ENCODE measurements at places on chromosomes 16 and 17.

- DNase-seq = no peak
These were observed 1.5 kb downstream of the DLX3 start for GRCh38 chr17:49993423-49994060.

DNA sequence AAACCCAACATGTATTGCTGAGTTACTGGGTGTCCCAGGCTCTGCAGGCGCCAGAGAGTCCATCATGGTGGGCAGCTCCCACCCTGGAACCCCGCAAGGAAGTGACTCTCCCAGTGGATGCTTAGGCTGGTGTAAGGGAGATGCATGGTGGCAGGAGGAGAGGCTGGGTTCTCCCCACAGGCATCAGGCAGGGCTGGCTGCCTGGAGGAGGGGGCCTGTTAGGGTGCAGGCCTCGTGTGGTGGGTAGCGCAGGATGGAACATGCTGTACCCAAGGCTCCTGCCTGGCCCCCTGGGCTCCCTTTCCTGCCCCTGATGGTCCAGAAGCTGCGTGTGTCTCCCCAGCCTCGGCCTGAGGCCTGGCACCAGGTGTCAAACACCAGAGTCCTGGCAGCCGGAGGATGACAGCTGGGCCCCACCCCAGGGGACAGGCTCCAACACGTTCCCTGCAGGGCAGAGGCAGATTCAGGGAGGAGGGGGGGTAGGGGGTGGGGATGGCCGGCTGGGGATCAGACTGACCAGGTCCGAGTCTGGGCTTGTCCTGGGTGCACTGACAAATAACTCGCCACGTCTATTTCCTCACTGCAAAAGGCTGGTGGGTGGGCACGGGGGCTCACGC, 40.2 kb upstream of the CIBAR2 start:
- DNase-seq = no peak

GRCh38 chr17:77819497-77819896, 139.0 kb upstream of the TNRC6C start:
- no peak for DNase-seq

DNA sequence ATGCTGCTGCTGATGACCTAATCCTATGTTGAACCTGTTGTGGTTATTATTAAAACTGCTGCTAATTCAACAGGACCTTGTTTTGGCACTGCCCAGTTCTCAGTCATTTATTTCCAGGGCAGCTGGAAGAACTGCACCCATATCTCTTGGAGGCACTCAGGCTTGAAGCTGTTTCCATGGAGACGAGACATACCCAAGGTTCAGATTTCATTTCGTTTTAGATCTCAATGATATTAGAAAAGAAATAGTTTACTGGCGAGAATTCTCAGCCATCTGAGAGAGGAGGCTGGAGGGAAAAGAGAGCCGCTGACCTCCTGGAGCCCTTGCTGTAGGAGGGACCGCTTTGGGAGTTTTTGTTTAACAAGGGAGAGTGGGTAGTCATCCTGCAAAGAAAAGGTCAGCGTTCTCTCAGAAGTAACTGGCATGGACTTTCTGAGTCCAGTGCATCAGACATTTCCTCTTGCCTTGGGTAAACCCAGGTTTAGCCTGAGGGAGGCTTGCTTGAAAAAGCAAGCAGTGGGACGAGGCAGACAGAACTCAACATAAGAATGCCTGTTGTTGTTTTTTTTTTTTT, 75.4 kb downstream of the YPEL2 start:
- no peak for DNase-seq

- no peak for DNase-seq
These were observed 330.0 kb upstream of the DYNLRB2 start for GRCh38 chr16:80210787-80211186.

GRCh38 chr16:48054881-48055601, 100.8 kb downstream of the ABCC12 start:
- peak; percentile 51 for DNase-seq

DNA sequence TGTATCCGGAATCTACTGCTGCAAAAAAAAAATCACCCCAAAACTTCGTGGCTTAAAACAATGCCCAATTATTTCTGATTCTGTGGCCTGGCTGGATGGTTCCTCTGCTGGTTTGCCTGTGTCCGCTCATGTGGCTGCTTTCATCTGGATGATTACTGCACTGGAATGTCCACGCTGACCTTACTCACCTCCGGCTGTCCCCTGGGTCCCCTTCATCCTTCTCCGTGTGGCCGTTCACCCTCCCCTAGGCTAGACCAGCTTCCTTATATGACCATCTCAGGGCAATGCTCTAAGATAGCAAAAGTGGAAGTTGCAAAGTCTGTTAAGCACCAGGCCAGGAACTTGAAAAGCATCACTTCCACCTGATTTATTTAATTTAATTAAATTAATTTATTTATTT, 31.4 kb upstream of the SPNS2 start:
- no peak for DNase-seq

GRCh38 chr16:5442986-5443385, 345.4 kb upstream of the EEF2KMT start:
- DNase-seq = no peak

- no peak for DNase-seq
These were observed 11.6 kb downstream of the WNT9B start for GRCh38 chr17:46862949-46863348.

DNA sequence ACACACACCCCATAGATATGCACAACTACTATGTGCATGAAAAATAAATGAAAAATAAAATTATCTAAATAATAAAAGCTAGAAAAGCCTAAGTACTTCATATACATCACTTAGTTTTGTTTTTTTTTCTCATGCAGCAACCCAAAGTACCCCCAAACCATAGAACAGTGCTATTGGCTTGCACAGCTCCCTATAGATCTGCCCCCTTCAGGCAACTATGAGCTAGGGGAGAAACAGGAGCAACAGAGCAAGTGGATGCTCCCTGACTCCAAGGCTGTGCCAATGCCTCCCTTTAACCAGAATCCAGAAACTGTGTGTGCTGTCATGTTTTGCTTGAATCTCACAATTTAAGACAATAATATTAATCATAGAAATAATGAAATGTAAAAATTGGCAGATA, 605.5 kb downstream of the TOX3 start:
- no peak for DNase-seq

DNA sequence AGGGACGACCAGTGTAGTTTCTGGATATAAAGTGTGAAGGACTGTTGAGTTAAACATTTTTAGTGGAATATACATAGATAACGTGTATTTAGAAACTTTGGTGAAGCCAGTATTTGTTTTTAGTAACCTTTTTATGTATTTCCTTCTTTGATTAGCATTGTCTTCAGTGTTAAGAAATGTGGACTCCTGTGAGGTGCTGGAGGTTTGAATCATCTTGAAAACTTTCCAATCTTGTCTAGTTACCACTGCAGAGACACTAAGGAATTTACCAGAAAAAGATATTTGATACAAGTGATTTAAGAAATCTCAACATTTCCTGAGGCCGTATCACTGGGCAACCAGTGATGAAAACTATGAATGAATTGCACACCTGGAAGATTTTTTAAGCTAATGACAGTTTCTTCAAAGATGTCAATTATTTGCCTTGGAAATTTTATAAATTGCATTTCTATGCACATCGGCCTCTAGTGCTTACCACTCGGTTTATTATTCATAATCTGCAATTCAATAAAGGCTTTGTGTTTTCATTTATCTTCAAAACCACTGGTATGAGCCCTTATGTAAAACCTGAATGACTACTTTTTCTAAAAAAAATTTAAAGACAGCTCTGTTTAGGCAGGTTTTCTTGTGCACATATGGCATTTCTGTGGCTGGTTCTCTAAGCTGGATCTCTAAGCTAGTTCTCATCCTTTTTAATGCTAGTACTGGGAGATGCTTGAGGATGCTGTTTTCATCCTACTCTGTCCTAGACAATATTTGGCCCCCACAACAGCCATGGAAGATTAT, 31.4 kb upstream of the ADCY7 start:
- no peak for DNase-seq

GRCh38 chr17:4969551-4970173, 2.0 kb upstream of the SPAG7 start:
- DNase-seq = no peak

DNA sequence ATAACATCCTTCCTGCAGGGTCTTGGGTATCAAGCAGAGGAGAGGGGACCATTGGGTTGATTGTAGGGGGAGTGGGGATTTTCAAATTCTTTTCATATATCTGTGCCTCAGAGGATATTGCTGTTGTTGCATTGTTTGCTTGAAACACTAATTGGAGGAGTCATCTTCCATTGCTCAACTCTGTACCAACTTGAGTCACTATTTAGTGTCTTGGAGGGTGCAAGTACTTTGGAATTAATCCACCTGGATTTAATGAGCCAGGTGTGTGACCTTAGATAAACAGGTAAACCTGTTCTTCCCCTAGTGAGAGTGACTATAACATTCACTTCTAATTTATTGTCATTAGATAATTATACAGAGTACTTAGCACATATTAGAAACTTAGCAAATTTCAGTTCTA, 151.3 kb upstream of the CNTNAP4 start:
- no peak for DNase-seq

DNA sequence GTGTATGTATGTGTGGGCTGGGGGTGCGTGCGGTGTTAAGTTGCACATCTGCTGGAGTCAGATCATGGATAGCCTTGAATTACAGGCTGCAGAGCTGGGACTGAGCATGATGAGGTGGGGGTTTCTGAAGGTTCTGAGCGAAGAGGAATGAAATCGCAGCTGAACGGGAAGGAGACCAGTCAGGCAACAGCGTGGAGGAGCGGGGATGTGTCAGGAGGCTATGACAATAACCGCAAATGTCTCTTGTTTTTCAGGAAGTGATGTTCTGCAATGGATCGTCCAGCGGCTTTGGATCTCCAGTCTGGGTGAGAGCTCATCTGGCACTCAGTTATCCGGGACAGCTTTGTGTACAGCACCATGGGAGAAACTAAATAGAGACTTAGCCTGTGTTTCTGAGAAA, 20.9 kb downstream of the RGS9 start:
- no peak for DNase-seq

DNA sequence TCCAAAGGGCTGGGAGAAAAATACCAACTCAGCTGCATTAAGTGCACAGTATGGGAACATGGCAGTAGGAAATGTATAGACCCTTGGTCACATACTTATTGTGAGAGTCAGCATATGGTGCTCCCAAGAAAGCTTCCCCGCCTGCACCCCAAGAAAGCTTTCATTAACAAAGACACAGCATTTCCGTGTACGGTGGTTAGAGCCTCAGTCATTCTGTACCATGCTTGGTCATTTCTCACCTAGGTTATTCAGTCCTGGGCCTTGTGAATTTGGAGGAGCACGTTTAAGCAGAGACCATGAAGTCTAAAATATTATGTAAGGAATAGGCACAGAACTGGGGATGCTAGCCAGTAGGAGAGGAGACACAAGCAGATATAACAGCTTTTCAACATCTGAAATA, 56.1 kb downstream of the ESRP2 start:
- DNase-seq = no peak
